ENCODE measurements at places on chromosomes 7 and 10.
A peak's percentile ranks its signal among the peaks of the same experiment; 100 is the strongest.

- DNase-seq, result peak; percentile 58
- no peaks in the 10 kb centered on the region for H3K36me3 ChIP-seq
- H3K4me1 ChIP-seq, result peaks cover 9% of the 10 kb centered on the region
- peaks cover 28% of the 10 kb centered on the region for H3K27me3 ChIP-seq
- H3K4me3 ChIP-seq, result no peak overlapping the region
- H3K27ac ChIP-seq, result no peak overlapping the region
Measured at GRCh38 chr7:25259487-25260243, 31.4 kb upstream of the NPVF start.

DNA sequence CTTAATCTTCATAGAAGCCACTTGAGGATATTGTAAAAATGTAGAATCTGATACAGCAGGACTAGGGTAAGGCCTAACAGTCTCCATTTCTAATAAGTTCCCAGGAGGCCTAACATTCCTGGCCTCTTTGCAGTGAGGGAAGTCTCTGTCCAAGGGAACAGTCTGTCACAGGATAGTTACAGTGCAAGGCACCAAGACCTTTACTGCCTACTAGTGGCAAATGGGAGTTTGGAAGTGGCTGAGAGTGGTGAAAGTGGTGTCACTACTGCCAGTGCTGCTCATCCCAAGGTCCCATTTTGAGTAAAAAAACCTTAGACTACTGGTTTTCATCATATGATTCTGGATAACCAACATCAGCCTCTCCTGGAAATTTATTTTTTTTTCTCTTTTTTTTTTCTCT, 619.5 kb upstream of the SEMA3D start:
- no peaks in the 10 kb centered on the region for H3K4me1 ChIP-seq
- H3K27ac ChIP-seq, result no peak overlapping the region
- no peaks in the 10 kb centered on the region for H3K27me3 ChIP-seq
- H3K4me3 ChIP-seq, result no peak overlapping the region
- no peak for DNase-seq

- H3K36me3 ChIP-seq, result no peaks in the 10 kb centered on the region
- peaks cover 7% of the 10 kb centered on the region for H3K27me3 ChIP-seq
- no peak overlapping the region for H3K4me3 ChIP-seq
Measured at GRCh38 chr10:33453081-33454025, 118.9 kb upstream of the NRP1 start.

GRCh38 chr10:3935933-3936359, 150.9 kb upstream of the KLF6 start:
- no peak for DNase-seq
- peak overlapping the region; percentile 74 for H3K4me3 ChIP-seq
- peak overlapping the region; percentile 96 for H3K27ac ChIP-seq
- H3K36me3 ChIP-seq, result peaks cover 6% of the 10 kb centered on the region
- H3K27me3 ChIP-seq, result no peaks in the 10 kb centered on the region

DNA sequence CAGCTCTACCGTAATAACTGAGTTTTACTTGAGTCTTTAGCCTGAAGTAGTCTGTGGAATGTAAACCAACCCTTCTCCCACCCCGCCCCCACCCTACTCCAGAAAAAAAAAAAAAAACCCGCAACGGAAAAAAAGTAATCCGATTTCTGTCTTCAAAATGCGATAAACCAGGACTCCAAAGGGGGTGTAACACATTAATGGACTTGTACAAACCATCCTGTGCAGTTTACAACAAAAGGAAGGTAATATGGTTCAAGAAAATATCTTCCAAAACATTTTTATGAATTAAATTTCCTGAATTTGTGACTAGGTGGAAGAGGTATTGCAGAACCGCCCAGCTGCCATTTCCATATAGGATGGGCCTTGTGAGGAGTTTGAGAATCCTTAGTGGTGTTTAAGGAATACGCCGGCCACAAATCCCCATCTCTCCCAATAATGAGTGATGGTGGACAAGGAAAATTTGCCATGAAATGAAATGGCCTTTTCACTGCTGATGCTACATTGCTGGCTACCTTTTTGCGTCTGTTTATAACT, 10.6 kb downstream of the SKIDA1 start:
- DNase-seq, result no peak
- peaks cover 15% of the 10 kb centered on the region for H3K36me3 ChIP-seq
- no peak overlapping the region for H3K4me3 ChIP-seq
- H3K27me3 ChIP-seq, result peaks cover 67% of the 10 kb centered on the region
- no peak overlapping the region for H3K27ac ChIP-seq
- H3K4me1 ChIP-seq, result peaks cover 26% of the 10 kb centered on the region

- no peak overlapping the region for H3K4me3 ChIP-seq
- peaks cover 10% of the 10 kb centered on the region for H3K36me3 ChIP-seq
- H3K4me1 ChIP-seq, result peaks cover 27% of the 10 kb centered on the region
Measured at GRCh38 chr10:15211464-15211979, 43.0 kb upstream of the NMT2 start.
